Stimulated activated CD4-positive, alpha-beta T cell treated with anti-CD3 and anti-CD28 coated beads, Interleukin-12 subunit alpha, Interleukin-12 subunit beta, amount 100 ng/mL, for 24 hours (primary cell): ENCODE measurements at places on chromosomes 11 and 22.

DNA sequence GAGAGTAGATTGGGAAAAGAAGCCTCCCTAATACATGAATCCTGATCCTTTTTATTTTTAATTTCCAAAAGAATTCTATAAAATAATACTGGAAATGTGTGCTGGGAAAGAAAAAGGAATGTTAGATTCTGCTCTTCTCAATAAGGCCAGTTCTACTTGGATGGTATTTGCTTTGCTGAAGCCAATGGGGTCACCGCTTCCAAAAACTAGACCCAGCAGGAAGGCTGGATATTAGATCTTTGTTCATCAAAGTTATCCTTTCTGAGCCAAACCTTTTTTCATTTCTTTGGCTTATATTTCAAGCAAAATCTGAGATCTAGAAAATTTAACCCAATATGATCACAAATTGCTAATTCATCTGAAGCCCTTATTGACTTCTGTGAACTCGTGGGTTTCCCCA lies 41.4 kb downstream of the SCUBE2 start:
- no peak for DNase-seq

DNA sequence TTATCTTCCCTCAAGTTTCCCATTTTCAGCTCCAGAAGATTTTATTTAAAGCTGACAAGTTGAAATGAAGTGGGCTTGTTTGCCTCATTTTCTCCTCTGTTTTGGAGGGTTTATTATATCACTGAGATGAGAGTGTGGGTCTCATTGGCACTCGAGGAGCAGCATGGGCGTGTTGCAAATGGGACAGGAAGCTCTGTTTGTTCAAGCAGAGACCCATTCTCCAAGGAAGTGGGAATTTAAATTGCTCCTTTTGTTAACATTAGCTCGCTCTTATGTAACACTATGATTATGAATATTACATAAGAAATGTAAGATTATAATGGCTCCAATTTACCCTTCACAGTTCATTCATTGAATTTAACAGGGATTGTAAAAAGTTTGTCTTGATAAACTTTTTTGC lies 317.7 kb upstream of the CTSC start:
- DNase-seq = no peak

DNA sequence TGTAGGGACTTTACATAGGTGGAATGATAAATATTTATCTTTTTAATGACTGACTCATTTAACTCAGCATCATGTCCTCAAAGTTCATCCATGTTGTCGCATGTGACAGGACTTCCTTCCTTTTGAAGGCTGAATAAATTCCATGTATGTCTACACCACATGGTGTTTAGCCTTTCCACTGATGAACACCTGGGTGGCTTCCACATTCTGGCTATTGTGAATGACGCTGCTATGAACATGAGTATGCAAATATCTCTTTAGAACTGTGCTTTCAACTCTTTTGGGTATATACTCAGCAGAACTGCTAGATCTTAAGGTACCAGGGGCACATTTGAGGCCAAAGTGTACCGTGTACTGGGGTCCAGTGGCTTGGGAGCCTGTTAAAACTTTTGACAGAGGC lies 24.1 kb downstream of the LARGE1 start:
- no peak for DNase-seq

DNA sequence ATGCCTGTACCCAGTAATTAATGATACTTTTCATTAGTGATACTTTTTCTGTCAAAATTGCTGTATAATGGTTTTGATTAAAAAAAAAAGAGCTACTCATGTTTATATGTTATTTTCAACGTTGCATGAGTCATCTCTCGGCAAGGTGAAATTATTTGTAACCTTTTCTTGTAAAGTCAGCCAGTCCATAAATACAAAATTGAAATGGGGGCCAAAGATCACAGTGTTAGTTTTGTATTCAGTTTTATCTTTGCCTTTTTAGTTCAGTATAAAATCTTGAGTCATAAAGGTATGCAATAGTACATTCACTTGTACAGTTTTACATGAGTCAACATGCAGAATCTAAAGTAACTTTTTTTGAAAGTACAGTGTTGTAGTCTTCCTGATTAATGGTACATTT lies 4.3 kb downstream of the ARHGEF12 start:
- no peak for DNase-seq

DNA sequence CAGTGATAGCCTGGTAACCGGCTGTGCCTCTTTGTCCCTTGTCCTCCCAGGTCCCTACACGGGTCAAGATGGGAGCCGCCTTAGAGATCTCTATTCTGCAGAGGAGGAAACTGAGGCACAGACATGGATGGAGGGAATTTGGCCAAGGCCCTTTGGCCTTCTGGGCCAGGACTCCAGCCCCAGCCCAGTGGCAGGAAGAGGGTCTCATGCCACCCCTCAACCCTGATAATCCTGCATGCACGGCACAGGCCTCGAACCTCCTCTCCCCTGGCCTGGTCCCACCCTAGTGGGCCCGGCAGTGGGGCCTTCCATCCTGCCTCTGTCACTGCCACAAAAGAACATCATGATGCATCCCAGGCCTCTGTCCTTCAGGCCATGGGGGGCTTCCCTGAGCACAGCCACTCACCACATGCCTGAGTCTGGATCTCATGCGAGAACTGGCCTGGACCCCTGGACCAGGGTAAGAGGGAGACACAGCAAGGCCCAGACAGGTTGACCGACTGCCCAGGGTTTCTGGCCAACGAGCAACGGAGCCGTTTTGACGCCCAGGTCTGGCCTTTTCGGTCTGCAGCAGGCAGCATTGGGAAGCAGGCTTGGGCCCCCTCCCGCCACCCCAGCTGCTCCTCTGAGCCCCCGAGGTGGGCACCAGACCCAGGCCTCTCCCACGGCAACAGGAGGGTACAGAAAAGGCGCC lies 6.5 kb downstream of the LINC01488 start:
- no peak for DNase-seq

- DNase-seq = no peak
Measured at GRCh38 chr11:134243913-134244312, 9.2 kb downstream of the THYN1 start.

DNA sequence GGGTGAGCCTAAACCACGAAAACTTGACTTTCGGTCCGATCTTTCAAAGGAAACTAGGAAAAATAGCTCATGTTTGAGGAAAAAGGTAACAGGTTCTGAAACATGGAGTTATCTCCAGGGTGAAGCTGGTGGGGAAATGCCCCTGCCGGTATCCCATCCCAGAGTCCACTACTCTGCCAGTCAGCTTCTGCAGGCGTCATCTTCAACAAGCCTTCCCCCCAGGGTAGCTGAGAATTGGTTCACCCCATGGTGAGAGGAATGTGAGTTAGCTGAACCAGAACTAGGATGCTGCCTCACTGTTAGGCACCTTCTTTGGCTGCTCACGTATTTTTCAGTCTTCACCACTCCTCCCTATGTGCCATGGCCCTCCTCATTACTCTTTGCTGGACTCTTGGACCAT lies 1.1 kb downstream of the GVQW3 start:
- no peak for DNase-seq

GRCh38 chr11:70508231-70508480 lies 109.8 kb downstream of the CTTN start:
- no peak for DNase-seq

GRCh38 chr11:59555601-59556114 lies 44.3 kb downstream of the OR4D9 start:
- no peak for DNase-seq

DNA sequence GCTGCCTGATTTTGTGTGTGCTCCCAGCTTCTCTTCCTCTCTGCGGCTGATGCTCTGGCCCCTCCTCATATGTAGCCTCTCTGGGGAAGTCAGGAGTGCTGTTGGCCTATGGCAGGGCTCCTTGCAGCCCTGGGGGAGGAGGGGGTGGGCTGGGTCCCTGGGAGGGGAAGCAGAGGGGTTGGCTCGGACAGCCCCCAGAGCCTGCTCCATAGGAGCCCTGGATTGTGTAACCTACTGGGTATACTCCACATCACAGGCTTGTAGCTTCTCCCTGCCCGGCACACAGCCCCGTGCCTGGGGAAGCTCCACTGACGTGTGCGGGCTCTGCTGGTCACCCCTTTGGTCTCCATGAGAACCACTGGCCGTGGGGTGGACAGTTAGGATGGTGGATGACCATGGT lies 113.8 kb downstream of the ST3GAL4 start:
- no peak for DNase-seq

GRCh38 chr11:131710511-131710910 lies 340.1 kb downstream of the NTM start:
- no peak for DNase-seq

DNA sequence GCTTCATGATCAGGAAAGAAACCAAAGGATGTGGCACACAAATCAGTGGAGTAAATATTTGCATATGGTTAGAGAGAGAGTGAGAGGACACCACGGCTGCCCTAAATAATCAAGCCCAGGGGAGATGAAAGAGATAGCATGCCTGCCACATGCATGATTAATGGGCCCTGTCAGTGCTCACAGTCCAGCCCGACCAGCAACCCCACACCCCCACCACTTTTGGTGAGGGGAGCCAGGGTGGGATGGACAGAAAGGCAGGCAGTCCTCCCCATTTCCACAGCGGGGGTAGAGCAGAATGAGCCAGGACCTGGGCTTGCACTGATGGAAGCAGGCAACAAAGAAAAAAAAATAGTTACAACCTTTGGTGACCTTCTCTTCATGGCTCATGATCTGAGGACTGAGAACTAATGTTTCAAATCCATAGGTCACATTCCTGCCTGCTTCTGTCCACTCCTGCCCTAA lies 545.0 kb downstream of the ETS1 start:
- DNase-seq = no peak

DNA sequence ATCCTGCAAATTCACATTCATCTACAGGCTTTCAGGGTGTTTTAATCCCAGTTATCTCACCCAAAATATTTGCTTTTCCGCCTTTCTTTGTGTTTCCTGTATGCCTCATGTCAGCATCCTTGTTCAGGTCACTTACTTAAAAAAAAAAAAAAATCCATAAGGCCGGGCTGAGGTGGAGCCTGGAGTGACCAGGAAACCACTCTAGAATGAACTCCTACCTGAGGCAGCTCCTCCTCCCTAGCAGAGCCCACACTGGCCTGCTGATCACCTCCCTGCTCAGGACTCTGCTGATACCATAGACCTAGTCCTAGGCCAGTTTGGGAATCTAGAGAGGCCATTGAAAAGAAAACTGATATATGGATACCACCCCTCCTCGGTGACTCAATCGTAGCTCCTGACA lies 8.7 kb upstream of the DGAT2 start:
- DNase-seq = no peak

GRCh38 chr11:15258433-15259165 lies 143.9 kb downstream of the INSC start:
- DNase-seq = no peak

- DNase-seq = no peak
Measured at GRCh38 chr11:134516529-134516928, 104.5 kb upstream of the B3GAT1 start.

DNA sequence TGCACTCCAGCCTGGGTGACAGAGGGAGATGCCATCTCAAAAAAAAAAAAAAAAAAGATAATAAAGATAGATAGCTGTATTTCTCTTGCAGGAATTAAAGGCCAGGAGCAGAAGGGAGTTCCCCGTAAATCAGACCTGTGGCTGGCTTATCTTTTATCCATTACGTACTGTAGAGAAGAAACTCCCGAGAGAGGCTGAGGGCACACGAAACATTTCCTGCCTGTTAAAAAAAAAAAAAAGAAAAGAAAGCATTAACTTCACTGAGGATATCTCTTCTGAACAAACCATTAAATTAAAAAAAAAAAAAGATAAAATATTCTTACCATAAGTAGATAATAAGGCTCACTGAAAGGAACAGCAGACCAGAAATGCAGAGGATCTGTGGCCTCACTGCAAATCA lies 22.5 kb downstream of the P4HA3 start:
- no peak for DNase-seq

GRCh38 chr22:47030881-47031627 lies 268.6 kb downstream of the TBC1D22A start:
- DNase-seq = no peak

- DNase-seq = no peak
Measured at GRCh38 chr22:45518580-45518991, 15.9 kb downstream of the FBLN1 start.
